ENCODE measurements at places on chromosomes 3 and 15. TPM values are rescaled to one million over a fixed set of nuclear protein-coding genes. Genes with fewer than 3 reads are reported as not detected.

DNA sequence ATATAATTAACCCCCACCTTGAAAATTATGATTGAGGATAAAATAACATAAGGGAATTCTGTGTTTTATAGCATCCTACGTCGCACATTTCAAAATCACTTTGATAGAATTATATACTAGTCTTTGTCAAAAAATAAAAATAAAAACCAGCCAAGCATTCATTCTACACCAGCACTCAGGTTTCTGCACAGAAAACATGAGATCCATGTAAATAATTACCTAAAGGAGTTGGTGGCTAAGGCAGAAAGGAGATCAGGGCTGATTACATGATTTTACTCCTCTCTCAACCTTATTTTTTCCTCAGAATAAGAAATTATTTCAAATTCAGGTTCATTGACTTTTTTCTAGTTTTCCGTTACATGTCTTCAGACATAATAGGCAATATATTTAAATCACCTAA is 194.5 kb downstream of the PLCH1 start:
- no peak for DNase-seq

DNA sequence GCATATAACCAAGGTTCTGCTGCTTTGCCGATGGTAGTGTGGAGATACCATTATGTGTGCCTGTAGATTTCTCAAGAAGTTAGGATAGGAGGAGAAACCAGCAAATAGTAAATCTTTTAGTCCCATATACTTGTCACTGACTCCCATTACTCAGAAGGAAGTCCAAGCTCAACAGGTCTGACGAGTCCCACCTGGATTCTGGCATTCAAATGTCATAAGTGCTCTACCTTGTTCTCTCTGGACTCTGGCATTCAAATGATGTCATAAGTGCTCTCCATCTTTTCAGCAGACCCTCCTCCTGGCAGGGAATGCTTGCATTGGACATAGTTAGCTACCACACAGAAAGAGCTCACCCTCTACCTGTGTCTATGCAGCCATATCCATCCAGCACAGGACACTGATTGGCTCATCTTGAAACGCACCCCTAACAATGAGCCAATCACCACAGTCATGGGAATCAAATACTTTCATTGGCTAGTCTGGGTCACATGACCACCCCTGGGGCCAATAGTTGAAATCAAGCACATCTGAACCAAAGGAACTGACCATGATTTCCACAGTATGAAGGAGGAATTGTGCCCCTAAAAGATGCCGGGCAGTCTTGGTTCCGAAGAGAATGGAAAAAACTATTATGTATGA is 205.0 kb upstream of the ADAMTS9 start:
- no peak for DNase-seq

GRCh38 chr15:84035399-84035766 is 200.2 kb upstream of the GOLGA6L4 start:
- DNase-seq, result no peak

GRCh38 chr3:171765511-171765887 is 44.8 kb downstream of the PLD1 start:
- DNase-seq, result no peak

DNA sequence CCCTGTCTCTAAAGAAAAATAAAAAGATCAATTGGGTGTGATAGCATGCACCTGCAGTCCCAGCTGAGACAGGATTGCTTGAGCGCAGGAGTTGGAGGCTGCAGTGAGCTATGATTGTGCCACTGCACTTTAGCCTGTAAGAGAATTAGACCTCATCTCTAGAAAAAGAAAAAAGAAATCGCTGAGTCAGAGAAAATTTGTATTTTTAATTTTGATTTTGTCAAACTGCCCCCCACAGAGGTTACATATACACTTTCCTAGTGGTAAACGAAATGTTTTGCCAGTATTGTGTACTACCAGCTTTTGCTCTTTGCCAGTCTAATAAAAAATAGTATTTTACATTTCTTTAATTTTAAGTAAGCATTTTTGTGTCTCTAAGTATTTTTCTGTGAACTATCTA is 5.3 kb upstream of the CRYGS start:
- no peak for DNase-seq

- DNase-seq, result peak; percentile 18
These were observed 42.3 kb downstream of the EFHB start for GRCh38 chr3:19891740-19892139.

DNA sequence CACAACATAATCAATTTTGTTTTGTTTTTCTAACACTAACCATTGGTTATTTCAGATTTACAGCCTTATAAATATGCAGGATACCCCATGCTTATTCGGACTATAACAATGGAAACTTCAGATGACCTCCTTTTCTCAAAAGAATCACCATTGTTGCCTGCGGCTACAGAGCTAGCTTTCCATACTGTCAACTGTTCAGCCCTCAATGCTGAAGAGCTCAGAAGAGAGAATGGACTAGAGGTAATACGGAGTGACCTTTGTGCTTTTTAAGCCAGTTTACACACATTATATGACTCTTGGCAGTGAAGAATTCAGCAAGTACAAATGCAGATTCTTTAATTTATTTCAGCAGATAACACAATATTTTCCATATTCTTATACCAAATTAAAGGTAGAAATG is 81.8 kb downstream of the DNAJC13 start:
- no peak for DNase-seq

DNA sequence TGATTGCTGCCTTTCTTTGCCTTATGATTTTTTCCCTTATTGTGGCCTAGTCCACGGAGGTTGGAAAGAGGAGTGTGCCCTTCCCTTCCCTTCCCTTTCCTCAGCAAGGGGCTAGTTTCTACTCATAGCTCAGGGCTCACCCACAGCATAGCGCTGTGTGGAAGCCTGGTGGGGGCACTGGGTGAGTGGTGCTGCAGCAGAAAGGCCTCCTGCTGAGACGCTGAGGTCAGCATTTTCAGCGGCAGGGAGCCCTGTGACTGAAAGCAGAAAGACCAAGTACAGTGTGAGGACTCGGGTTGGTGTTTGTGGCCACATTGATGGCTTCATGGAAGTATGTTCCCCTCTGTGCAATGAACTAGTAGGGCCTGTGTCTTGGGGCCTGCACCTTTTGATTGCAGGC is 21.9 kb downstream of the CACNA1D start:
- DNase-seq, result no peak

GRCh38 chr3:193648542-193649076 is 55.6 kb downstream of the OPA1 start:
- no peak for DNase-seq

Gene GOLGA8Q
- 0.36 TPM for total RNA-seq

- peak; percentile 81 for DNase-seq
These were observed 32.8 kb downstream of the BDH1 start for GRCh38 chr3:197522881-197523441.

DNA sequence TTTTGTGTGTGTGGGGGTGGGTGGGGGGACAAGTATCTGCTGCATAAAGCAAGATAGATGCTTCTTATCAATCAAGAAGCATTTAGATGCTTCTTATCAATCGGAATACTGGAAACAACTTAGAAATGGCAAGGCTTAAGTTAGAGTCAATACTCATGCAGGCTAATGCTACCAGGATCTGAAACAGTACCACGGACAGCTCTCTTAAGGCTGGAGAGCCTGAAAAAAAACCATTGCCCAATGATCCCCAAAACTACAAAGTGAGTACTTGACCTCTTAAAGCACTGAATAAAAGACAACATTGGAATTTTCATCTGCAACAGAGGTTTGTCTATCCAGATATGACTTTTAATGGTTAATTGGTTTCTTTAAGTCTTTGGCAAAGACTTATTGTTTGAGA is 262.3 kb downstream of the GAP43 start:
- no peak for DNase-seq

- DNase-seq, result peak; percentile 41
These were observed 46.9 kb upstream of the NEDD4 start for GRCh38 chr15:56040081-56041035.

Gene CYP8B1
- total RNA-seq, result not detected

DNA sequence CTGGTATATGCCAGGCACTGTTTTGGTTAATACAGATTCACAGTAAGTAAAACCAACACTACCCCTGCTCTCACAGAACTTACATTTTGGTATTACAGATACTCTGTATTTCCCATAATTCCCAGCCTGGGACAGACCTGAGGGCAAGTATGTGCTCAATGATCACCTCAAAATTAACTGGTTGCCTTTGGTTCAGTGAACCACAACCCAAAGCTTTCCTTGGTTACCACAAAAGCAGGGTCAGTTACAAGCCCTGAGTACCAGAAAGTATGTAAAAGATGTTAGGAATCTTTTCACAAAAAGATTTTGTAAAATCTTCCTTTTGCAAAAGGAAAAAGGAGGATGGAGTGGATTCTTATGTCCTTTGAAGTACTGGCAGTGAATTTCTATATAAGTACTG is 72.2 kb upstream of the GUCA1C start:
- no peak for DNase-seq

- no peak for DNase-seq
These were observed 31.0 kb upstream of the KLHL25 start for GRCh38 chr15:85825719-85826118.

DNA sequence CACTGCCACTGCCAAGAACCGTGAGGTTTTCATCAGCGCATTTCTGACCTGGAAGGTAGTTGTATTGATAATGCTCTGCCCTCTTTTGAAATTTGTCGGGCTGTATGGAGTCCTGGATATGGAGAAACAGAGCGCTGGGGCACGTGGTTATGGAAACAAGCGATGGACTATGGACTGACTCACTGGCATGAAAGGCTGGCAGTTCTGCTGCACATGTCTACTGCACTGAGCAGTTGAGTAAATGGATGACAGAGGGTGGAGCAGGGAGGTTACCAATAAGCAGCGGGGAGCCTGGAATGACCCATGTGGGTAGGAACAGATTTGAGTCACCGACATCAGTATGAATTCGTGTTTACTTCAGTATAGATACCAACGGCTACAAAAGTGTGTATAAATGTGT is 429.5 kb downstream of the OCA2 start:
- no peak for DNase-seq

DNA sequence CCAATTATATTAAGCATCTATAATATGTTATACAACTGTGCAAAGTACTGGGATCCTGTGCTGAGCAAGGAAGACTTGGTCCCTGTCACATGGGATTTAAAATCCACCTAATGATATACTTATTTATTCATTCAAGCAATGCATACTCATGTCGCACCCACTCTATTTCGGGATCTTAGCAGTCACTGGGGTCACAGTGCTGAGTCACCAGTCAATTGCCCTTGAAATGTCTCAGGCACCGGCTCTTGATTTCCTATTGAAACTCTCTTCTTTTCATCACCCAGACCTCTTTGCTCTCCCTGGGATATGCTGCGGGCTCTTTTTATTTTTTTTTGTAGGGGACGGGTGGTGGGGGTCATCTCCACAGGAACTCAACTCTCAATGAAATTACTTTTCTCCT is 194.5 kb upstream of the GAP43 start:
- DNase-seq, result peak; percentile 43

DNA sequence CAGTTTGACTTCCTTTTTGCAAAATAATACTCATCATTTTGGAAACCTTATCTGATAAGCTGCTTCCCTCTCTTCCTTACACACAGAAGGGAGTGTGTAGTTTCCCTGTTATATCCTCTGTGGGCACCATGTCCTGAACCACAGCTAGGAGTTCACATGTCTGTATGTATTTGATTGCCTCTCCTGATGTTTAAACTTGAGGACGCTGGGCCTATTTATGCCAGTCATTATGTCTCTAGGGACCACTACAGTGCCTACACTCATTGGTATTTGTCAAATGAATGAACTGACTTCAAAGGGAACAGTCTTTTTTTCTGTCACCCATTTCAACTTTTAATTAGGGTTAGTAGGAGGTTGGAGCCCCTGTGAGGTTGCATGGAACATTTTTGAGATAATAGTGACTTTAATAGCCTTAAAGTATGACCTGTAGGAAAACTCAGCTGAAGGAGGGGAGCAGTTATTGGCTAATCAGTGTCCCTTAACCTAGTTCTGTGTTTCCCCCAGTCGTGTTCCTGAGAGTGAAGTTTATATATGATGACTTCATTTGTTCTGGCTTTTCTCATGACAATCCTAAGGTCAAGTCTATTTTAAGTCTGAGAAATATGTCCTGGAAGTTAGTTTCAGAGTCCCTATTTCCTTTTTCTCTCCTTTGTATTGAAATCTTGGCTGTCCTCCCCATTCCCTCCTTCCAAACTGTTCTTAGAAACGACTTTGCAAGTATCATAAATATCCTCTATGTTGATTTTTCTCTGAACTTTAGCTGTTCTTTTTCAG is 28.9 kb downstream of the PDE8A start:
- DNase-seq, result no peak

DNA sequence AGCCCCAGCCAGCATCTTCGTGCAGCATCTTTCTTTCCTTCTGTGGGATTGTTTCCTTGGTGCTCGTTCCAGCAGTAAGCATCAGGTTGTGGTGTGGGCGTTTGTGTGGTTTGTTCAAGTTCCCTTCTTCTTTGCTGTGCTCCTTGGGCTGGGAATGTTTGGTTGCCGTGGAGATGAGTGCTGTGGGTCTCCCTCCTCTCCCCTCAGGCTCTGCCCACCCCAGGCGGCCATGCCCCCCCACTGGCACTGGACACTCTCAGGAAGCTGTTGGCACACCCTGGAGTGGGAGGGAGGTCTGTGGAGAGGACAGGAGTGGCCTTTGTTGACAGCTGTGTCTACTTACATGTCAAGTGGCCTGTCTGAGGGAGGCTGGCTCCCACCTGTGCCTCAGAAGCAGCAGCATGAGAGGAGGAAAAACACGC is 46.5 kb upstream of the SACM1L start:
- no peak for DNase-seq

GRCh38 chr3:141047168-141047567 is 4.0 kb upstream of the SPSB4 start:
- DNase-seq, result no peak

Gene GJD2
- not detected for total RNA-seq

Gene HTR3E
- not detected for total RNA-seq

GRCh38 chr3:70020906-70021660 is 21.6 kb downstream of the SAMMSON start:
- no peak for DNase-seq

DNA sequence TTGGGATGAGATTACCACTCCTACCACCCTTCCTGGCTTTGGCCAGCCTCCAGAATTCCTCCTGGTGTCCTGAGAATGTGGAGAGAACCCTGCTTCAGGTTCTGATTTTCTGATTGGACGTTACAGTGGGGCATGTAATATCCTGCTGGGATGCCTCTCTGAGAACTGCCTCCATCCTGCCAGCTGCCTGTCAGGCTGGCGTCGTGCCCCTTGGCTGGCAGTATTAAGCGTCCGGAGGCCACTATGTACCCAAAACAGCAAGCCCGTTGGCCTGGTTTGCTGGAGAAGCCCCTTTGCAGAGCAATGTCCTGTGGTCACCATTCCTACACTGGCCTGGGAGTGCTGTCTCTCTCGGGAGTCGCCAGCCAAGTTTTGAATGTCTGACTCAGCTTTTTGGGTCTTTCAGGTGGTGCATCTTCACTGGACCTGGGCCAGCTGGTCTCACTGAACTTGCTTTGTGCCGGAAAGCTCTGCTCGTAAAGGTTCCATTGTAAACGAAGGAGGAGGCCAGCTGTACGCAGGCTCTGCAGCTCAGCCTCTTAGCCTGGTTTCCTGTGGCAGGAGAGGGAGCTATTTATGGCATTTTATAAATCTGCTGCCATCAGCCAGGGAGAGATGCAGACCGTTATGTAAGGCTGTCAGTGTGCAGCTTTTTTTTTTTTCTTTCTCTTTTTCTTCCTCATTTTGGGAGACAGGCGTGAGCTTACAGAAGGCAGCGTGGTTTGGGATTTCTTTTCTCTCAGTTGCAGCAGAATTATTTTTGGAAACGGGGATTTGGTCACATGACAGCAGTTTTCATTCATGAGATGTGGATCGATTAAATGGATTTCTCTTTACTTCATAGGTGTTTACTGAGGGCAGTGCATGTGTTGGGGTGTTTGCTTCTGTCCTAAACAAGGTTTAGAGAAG is 19.0 kb upstream of the TRAK1 start:
- no peak for DNase-seq
